ENCODE measurements at places on chromosomes 7 and 10.

GRCh38 chr7:44791278-44792219 is 4.9 kb upstream of the PPIA start:
- DNase-seq, result no peak

GRCh38 chr7:24778543-24779282 is 21.4 kb upstream of the GSDME start:
- DNase-seq, result no peak

GRCh38 chr10:131964298-131964697 is 17.4 kb downstream of the BNIP3 start:
- no peak for DNase-seq

DNA sequence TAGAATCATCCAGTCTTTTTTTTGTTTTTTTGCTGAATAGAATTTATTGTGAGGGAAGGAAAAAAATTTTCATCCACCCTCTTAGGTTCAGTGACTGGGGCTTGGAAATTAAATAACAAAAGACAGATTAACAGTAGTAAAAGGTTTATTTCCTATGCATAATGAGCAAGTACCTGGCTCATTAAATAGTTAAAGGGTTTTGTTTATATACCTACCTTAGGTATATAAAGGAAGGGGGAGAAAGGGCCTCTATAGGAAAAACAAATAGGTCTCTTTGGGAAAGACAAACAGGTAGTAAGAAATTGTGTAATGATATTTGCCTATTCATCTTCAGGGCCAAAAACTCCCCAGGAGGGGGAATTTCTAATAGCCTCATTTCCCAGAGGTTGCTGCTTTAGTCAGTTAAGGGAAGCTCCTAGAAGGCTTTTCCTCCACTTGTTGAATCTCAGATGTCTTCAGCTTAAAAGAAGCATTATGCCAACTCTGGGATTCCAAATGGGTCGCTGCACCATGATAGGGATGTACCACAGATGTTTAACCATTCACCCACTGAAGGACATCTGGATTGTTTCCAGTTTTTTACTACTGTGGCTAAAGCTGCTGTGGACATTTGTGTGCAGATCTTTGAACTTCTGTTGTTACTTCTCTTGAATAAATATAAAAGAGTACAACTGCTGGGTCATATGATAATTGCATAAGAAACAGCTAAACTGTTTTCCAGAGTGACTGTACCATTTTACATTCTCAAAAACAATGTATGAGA is 11.3 kb downstream of the ACADSB start:
- DNase-seq, result no peak

GRCh38 chr7:135856356-135857144 is 107.9 kb upstream of the FAM180A start:
- DNase-seq, result no peak

- peak; percentile 30 for DNase-seq
Measured at GRCh38 chr7:135414850-135415439, 95.0 kb downstream of the CNOT4 start.

DNA sequence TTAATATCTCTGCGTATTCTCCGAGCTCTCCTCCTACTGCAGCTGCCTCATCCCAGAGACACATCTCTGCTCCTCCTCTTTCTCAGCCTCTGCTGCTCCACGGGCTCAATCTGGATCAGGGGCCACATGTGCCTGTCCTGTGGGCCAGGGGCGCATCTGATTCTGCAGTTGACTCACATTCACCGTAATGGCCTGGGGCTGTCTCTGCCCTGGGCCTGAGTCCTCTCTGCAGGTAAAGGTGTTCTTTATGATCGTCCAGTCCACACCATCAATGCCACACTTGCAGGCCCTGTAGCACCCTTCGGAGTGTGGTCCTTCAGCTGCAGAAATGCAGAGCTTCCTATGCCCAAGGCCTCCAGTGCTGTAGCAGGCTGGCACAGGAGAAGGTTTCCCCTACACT is 154.5 kb downstream of the OAT start:
- no peak for DNase-seq

- no peak for DNase-seq
Measured at GRCh38 chr7:79359827-79360226, 93.6 kb downstream of the MAGI2 start.

DNA sequence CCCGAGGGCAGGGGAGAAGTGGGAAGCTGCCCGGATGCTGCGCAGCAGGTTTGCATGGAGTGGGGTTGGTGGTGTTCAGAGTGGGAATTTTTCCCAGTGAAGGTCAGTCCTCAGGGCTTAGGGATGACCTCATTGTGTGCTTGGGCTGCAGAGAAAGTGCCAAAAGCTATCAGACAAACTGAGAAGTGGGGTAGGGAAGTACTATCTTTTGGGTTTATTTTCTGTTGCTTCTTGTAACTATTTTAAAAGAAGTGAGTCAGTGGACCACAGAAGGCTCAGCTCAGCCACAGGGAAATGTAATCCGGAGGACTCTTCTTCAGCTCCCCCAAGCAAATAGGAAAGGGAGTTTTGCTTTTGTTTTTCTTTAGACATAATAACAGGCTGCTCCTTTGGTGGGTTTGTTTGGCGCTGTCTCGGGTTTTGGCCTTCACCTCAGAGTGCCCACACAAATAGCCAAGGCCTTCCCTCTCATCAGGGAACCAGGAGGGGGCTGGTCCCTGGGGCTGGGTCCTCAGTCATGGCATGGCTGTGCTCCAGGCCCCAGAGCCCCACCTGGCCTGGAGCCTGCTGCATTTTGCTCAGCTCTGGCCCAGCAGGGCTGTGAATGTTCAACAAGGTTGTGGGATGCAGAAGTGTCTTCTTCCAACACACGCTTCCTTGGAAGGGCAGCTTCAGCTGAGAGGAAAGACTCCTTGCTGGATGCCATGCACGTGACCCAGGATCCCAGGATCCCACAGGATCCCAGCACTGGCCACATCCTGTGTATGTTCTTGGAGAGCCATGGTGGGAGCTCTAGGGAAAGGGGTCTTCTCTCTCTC is 5.4 kb upstream of the FAM170B start:
- DNase-seq, result no peak

Data from CD4-positive, alpha-beta T cell treated with Interleukin-17A for 1 hour (primary cell).